ENCODE measurements at places on chromosomes 1 and 21. TPM values are rescaled to one million over a fixed set of nuclear protein-coding genes. Genes with fewer than 3 reads are reported as not detected.

GRCh38 chr1:160640359-160641123 is 6.3 kb downstream of the SLAMF1 start:
- DNase-seq: no peak

WNT4 gene
- total RNA-seq: 0.08 TPM

- no peak for DNase-seq
These were observed 164.7 kb downstream of the SETD4 start for GRCh38 chr21:35895598-35895997.

PLPP3 gene
- total RNA-seq: 20.5 TPM

- no peak for DNase-seq
These were observed 4.7 kb upstream of the SYNJ1 start for GRCh38 chr21:32732544-32732943.

DNA sequence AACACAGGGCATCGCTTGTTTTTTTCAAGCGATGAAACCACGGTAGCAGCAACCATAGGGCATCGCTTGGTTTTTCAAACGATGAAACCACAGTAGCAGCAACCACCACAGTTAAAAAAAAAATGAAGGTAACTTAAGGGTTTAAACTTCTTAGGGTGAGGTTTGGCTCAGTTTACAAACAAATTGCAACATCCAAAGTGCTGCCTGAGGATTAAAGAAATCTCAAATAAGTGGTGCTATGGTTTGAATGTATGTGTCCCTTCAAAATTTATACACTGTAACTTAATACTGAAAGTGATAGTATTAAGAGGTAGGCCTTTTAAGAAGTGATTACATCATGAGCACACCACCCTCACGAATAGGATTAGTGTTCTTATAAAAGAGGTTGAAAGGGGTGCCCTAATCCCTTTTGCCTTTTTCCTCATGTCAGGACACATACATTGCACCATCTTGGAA is 6.4 kb upstream of the GBP5 start:
- no peak for DNase-seq

DNA sequence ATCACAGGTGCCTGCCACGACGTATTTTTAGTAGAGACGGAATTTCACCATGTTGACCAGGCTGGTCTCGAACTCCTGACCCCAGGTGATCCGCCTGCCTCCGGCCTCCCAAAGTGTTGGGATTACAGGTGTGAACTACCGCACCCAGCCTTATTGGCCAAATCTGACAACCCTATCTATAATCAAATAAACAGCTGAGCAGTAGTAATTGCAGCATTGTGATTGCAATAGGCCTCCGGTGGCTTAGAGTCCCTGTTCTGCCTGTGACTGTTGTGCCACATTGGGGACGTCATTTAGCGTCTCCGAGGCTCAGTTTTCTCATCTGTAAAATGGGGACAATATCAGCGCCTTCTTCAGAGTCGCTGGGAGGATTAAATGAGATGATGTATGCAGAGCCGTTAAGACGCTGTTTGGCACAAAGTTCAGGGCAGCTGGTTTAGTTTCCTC is 569 bp upstream of the CAPN2 start:
- DNase-seq: no peak

- DNase-seq: no peak
These were observed 32.0 kb downstream of the OLFM3 start for GRCh38 chr1:101964708-101965107.

OR6P1 gene
- total RNA-seq: not detected

- no peak for DNase-seq
These were observed 210.3 kb upstream of the USP24 start for GRCh38 chr1:55425310-55425930.

GRCh38 chr1:38093569-38094520 is 47.3 kb upstream of the POU3F1 start:
- no peak for DNase-seq

GRCh38 chr1:235229868-235230267 is 68.8 kb upstream of the RBM34 start:
- no peak for DNase-seq

DNA sequence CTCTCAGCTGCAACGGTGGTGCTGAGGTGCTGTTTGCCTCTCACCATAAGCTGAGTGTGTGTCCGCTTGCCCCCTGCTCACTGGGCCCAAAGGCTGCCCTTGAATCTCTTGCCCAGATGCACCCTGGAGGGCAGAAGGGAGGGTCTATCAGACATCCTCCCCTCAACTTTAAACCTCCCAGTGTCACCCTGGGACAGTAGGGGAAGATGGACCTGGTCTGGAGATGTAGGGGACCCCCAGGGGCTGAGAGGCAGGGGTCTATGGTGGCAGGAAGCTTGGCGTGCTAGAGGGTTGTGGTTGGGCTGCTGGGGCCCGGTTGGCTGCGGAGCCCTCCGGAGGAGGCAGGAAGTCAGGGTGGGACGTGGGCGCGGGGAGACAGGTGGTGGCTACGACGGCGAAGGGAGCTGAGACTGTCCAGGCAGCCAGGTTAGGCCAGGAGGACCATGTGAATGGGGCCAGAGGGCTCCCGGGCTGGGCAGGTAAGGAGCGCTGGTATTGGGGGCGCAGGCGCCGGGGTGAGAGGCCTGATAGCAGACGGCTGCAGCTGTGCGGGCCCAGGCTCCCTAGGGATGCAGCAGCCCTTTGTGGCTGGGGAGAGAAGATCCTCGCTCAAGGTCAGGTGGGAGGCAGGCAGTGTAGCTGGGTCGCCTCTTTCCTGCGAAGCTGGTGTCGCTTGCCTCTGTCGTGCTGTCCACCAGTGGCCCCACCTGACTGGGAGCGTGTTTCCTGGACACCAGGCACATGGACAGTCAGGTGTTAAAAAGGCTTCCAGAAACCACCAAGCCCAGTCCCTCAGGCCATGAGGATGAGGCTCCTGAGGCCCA is at the start of gene LCK:
LCK (plus strand) TSS at position 373 of the 824 bp plus-strand sequence. CDS start 23,065 bp downstream, outside the sequence.
- no peak for DNase-seq

DNA sequence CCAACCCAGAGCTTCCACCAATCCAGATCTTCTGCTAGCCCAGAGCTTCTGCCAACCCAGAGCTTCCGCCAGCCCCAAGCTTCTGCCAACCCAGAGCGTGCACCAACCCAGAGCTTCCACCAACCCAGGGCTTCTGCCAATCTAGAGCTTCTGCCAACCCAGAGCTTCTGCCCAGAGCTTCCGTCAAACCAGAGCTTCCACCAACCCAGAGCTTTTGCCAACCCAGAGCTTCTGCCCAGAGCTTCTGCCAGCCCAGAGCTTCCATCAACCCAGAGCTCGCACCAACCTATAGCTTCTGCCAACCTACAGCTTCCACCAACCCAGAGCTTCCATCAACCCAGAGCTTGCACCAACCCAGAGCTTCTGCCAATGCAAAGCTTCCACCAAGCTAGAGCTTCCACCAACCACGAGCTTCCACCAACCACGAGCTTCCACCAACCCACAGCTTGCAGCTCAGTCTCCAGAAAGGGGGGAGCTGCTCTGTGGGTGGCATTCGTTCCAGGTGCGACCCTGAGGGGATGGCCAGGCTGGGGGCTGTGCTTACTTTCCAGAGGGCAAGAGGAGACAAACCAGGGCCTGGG is 23.8 kb downstream of the CRYAA start:
- DNase-seq: no peak

DNA sequence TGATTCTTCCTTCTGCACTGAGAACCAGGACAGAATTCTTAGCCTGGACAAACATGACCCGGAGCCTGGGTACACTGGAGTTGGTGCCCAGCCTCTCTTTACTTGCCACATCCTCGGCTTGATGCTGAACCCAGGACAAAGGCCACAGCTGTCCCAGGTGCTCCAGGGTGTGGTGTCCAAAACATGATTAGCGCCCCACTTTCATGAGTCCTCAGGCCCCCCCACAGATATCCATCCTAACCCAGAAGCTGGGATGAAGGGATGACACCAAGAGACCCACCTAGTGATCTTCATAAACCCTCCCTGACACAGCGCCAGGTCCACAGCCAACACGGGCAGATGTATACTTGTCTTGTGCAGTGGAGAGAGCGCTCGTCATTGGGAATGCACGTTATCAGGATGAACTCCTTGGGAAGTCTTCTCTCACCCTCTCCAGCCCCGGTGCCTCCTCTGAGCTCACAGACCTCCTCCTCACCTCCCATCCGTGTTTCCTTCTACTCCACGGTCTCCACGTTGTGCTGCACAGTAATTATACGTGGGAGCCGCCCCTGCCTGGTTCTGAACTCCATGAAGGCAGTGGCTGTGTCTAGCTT is 3.6 kb downstream of the ABCA4 start:
- DNase-seq: no peak

DNA sequence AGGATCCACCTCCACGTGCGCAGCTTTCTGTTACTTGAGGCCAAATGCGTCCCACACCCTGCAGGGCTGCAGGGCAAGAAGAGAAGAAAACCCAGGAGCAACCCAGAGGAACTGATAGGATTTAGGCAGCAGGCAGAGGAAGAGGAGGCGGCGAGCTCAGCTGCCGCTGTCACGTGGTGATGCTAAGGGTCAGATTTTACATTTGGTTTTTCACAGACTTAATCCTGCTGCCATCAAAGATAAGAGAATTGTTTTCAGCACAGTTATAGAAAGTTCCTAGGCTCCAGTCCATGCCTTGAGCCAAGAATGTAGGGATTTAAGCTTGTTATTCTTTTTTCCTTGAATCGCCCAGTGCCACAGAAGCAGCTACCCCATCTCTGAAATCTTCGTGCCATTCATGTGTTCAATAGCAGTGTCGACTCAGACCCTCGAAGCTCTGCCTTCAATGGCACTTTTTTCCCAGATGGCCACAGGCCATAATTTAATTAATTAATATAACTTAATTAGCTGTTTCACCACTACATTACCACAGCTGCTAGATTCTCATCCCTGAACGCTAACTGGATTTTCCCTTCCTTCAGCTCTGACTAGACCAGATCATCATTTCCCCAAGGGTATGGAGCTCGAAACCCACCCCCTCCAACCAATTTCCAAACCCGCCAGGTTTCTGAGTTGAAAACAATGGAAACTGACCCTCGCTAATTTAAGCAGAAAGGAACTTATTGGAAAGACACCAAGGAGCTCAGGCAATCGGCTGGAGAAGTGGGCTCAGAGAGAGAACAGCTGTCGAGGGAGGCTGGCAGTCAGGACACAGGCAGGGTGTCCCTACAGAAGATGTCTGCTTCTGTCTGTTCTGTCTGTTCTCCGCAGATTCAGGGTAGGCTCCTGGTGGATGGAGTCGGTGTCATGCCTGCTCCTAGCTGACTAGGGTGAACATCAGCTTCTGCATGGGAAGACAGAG is 36.2 kb downstream of the LDLRAP1 start:
- no peak for DNase-seq

GRCh38 chr1:161549652-161550051 is at the start of gene FCGR3A:
FCGR3A (minus strand) TSS chr1:161549818; CDS start chr1:161549736, 82 bp downstream.
- no peak for DNase-seq

CLDN14 gene
- not detected for total RNA-seq

DNA sequence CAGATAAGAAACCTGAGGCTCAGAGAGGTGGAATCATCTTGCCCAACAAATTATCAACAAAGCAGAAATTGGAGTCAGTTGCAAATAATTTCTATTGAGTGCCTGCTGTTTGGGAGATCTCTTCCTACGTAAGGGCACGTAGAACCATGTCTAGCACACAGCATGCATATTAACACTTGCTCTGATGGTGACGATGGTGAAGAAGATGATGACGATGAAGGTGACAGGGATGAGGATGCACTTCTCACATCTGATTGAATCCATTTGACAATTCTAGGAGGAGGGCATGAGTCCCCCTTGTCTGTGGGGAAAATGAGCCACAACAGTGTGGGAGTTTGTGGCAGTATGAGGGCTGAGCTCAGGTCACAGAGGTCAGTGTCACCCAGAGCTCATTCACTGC is 183.6 kb downstream of the HIVEP3 start:
- no peak for DNase-seq

SPRR2E gene
- total RNA-seq: not detected

GRCh38 chr1:23376890-23377811 is 7.5 kb upstream of the ZNF436 start:
- no peak for DNase-seq

GRCh38 chr1:3557366-3557765 is 53.9 kb downstream of the MEGF6 start:
- no peak for DNase-seq

LCK gene
- not detected for total RNA-seq

CXADR gene
- total RNA-seq: 0.75 TPM

RBM11 gene
- not detected for total RNA-seq

DNA sequence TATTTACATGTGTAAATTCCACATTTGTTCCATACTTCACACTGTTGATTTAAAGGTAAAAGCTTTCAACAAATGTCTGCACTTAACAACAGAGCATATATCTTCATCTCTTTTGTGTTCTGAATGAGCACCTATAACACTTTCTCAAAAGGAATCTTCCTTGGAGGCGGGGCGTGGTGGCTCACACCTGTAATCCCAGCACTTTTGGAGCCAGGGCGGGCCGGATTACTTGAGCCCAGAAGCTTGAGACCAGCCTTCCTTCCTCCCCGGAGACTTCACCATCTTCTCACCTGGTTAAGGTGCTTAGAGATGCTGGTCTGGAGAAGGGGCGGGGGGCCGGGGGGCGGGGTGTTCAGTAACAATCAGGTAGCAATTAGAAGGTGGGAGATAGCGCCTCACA is 16.5 kb downstream of the RYR2 start:
- no peak for DNase-seq

DNA sequence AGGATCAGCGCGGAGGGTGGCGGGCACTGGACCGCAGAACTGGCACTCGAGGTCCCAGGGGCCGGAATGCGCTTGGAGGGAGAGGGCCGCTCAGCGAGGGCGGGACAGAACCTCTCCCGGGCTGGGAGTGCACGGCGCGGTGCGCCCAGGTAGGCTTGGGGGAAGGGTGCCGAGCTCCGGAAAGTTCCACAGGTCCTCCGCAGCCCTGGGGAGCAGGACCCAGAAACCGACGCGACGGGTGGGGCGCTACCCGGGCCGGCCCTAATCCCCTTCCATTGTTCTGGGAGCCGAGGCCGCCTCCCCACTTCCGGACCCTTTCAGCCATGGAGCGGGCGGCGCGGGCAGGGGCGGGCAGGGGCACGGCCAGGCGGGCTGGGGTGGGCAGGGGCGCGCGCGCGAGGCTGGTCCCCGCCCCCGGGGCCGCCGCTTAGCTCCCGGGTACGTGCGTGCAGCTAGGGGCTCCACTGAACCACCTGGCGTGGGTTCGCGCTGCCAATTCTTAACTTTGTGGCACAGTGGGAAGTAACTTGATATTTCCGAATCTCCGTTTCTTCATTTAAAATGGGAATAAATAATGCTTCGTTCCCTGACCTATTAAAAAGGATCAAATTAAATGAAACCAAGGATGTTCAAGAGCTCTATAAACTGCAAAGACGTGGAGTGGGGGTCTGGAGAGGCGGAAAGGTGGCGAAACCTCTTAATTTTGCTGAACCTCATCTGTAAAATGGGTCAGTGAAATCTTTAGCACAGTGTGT is 20.7 kb downstream of the LGR6 start:
- DNase-seq: no peak

GRCh38 chr1:223785808-223786207 is 59.9 kb downstream of the TP53BP2 start:
- DNase-seq: no peak

All from chondrocyte (in vitro differentiated cells).